Activated CD8-positive, alpha-beta memory T cell treated with anti-CD3 and anti-CD28 coated beads for 48 hours (primary cell): ENCODE measurements at places on chromosomes 3 and 15.

DNA sequence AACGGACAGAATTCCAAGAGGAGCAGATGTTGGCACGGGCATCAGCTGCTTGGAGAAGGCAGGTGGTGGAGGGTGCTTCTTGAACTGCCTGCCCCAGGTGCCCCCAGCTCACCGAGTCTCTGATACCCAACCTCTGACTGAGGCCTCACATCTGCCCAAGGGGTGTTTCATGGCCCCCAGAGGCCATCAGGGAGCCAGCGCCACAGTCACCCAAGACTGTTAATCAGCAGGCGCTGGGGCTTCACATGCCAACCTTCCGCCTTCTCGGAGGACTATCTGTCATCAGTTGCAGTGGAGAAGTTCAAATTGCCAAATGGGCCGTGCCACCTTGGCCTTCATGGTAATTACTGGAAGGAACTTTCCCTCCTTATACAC lies 61.9 kb upstream of the SLC6A1 start:
- DNase-seq = no peak

DNA sequence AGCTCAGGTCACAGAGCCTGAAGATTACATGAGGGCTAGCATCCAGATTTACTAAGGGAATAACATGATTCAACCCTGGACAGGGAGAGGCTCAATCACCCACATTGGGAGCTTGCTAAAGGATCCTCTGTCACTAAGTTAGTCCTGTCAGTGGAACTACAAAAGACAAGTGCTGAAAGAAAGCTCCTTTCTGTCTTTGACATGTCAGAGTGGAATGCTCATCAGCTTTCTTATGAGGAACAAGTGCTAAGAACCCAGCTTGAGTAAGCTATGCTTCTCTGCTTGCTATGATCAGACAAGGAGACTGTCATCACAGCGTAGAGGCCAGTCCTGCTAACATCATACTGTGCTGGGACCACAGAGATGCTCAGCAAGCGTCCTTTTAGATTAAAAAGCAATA lies 74.5 kb downstream of the MB21D2 start:
- DNase-seq = no peak

DNA sequence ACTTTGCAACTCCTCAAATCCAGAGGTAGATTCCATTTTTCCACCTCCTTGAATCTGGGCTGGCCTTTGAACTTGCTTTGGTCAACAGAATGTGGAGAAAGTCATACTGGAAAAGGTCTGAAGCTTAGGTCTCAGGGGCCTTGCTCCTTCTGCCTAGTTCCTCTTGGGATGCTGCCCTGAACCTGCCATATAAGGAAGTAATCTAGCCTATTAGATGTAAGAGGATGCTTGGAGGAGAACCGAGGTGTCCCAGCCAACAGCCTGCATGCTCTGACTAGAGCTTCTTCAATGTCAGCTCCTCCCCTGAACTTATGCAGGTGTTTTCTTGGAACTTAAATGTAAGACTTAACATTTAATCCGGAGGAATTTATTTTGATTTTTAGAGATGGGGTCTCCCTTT lies 2.0 kb upstream of the TMED3 start:
- DNase-seq = no peak

DNA sequence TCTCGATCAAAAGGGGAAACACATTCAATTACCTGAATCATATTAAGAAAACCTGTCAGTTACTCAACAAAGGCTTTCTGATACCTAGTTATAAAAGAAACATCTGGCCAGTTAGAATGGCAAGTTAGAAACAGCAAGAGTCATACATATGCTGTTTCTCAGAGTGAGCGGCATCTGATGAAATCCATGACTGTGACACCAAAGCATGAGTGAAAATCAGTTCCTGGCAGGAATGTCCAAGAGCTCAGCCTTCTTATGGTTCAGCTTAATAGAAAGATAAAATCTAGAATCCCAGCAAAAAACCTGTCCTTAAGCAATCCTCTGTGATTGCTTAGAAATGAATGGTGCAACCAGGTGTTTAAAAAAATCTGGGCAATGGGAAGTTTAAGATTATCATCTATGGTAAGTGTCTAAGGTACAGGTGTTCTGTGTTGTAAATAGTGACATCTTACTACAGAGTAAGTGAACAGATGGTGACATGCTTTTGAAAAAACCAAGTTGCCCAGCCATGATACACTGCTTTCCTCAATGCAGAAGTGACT lies 18.8 kb downstream of the B4GALT4 start:
- DNase-seq = no peak

GRCh38 chr3:87132801-87133200 lies 94.3 kb upstream of the CHMP2B start:
- DNase-seq = no peak
